ENCODE measurements at places on chromosomes 5 and 9.
A peak's percentile ranks its signal among the peaks of the same experiment; 100 is the strongest.

DNA sequence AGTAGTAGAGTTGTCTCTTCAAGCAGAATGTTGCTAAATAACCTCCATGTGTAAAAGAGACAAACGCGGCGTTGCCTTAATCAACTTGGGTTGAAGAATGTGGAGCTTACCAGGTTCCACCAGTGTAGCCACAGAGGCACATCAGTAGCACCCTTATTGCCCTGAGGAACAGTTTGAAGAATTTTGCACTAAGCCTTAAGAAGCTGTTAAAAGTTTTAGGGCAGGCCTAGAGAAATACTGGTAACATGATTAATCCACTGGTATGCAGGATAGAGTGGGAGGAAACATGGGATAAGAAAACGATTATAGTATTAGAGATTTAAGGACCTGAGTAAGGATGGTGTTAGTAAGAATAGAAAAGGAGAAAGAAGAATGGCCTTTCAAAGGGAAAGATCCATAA lies 100.6 kb downstream of the ZCCHC7 start:
- DNase-seq: no peak

GRCh38 chr5:17154211-17154996 lies 63.0 kb upstream of the BASP1 start:
- DNase-seq: no peak

DNA sequence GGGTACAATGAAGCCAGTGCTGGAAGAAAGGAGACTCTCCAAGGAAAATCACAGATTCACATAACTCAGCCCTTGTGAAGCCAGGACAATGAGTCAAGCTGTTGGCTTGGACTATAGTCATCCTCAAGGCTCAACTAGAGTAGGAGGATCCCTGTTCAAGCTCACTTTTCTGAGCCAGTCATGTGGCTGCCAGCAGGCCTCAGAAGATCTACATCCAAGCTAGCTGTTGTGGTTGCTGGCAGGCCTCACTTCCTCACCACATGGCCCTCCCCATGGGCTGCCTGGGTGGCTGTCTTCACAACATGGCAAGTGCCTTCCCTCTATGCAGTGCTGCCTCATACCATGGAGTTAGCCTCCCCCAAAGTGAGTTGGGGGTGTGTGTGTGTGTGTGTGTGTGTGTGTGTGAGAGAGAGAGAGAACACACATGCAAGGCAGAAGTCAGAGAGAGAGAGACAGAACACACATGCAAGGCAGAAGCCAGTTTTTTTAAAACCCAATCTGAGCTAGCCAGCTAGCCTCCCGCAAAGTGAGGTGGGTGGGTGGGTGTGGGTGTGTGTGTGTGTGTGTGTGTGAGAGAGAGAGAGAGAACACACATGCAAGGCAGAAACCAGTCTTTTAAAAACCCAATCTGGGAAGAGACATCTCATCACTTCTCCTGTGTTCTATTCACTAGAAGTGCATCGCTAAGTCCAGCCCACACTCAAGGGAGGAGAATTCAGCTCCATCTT lies 17.1 kb downstream of the SCAI start:
- DNase-seq: peak; percentile 63

DNA sequence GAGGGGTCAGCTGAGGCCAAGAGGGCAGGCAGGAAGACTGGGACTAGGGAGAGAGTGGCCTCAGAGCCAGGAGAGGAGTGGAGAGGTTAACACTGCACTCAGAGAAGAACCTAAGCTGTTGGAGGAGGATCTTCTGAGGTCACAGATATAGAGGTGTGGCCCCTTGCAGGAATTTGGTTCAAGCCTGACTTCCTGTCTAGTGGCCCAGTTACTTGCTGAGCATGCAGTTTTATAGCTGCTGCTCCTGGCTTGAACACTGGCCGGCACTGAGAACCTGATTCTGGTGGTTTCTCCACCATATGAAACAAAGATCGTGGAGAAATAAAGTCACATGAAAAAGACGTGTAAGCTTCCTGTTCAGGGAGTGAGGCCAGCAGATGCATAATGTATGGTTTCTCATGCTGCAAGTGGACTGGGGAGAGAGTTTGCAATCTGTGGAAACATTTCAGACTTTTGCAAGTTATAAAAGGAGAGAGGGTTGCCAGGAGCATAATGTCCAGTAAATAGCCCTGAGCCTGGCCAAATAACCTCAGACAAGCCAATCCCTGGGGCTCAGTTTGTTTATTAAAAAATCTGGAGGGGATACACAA lies 82.6 kb downstream of the GALNT10 start:
- no peak for DNase-seq

DNA sequence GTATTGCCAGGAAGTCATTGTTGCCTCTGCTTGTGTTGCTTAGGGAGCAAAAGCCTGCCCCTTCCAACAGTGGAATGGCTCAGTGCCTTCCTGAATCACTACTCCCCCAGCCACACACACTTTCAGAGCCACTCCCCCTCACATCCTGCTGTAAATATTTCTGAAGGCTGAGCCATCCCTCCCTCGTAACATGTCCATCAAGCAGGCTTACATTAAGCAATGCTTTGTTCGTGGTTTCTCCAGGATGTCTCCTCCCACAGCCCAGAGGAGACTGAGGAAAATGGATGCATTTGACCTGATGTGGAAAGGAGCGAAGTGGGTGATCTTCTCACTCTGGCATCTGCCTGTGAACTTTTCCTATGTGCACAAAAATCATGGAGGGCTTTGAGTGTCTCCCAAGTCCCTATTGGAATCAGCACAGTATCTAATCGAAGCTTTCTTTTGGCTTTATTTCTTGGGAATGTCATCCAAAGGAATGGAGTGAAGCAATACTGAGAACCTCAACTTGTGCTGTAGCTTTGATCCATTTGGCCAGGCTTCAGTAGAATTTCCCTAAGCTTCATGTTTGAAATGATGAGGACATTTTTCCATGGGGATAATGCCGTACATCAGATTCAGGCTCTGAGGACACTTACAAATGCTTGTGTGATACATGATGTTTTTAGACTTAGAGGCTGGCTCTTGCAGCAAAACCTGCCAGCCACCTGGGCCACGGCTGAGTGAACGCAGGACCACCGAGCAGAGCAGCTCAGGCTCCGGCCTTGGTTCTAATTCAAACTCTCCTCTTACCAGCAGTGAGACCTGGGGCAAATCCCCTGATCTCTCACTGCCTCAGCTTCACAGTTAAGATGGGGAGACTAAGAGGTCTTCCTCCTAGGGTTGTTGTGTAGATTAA lies 389.1 kb downstream of the ENC1 start:
- DNase-seq: no peak

DNA sequence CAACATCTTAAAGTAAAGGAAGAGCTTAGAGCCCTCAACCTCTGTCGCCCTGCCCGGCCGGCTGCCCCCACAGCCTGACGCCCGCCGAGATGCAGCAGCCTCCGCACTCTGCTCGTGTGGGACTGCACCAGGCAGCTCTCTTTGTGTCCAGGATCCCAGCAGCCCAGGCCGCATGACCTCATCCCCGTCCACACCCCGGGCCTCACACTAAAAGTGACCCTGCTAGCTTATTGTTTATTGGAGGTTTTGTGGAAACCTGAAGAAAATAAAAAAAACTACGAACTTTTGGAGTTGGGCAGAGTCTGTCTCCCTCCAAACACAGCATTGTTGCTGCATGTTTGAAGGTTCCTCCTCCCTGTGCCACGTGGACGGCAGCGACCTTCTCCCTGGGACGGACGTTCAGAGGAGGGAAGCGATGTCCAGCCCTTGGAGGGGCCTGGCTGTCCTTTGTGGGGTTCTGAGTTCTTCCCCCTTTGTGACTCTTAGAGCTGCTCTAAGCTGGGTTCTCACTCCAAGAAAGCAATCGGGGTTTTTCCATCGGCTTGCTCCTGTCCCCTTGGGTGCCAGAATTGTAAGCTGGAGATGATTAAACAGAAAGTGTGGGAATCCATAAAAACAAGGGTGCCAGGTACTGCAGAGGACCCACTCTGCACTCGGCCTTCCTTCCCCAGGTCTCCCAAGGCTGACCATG lies 103.5 kb upstream of the COL5A1 start:
- DNase-seq: no peak

DNA sequence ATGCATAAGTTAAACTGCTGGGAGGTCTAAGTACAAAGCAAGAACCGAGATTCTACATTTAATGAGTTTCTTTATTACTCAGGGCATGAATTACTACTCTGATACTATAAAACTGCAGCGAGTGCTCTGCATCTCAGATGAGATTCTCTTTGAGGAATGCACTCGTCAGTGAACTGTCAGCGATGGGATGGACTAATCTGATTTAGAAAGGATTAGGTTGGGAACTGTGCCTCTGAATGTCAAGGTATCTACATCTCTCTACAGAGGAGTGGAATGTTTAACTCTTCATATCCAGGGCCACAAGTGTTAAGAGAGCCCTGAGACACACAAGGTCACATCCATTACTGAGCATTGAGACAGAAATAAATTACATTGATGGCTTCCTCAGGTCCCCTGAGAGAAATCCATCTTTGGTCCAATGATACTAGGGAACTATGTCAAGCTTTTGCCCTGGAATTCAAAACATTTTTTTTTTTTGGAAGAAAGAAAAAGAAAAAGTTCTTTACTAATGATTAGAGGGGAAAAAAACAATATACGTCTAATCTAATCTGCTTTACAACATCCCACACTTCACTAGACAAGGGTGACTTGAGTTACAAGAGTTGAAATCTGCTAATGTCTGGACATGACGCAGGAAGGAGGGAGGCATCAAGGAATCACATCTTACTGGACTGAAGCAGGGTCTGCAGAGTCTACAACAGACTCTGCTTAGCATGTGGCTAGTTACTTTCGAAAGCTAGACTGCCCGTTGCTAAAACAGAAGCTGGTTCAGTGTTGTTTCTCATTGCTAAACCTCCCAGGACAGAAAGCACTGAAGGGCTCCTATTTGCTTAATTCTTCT lies 270.0 kb upstream of the TLE4 start:
- DNase-seq: no peak

DNA sequence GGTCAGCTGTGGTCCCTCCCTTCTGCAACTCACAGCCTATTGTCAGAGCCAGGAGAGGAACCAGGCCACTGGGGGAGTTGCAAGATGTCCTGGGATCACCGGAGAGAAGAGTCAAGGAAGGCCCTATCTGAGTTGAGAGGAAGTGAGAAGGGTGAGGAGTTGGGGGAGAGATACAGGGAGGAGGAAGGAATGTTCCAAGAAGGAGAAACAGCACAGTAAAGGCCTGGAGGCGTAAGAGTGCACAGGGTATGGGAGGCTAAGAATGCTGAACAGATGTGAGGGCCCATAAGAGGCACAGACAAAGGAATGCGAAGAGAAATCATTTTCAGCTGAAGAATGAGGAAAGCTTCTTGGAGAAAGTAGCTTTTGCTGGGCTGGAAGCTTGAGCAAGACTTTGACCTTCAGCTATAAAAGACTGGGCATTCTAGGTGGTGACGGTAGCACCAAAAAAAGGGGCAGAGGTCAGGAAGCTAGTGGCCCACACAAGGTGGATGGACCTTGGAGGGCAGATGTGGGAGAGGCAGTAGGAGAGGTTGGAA lies 21.6 kb upstream of the CSF1R start:
- DNase-seq: no peak

DNA sequence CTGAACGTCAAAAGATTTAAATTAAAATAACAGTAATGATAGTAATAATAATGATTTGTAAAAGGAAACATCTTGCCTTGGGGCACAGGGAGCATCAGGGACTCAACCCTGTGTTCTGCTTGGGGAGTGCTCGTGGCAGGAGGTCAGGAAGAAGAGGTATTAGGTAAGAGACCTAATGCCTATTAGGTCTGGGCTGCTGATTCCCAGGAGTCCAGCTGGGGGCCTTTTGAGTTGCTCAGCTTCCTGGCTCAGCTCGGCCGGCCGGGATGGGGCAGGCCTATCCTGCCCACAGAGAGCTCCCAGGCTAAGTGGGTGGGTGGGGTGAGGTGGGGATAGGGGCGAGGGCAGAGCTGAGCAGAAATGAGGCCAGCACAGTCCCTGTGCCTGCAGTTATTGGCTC lies 17.5 kb downstream of the LMX1B start:
- DNase-seq: no peak

DNA sequence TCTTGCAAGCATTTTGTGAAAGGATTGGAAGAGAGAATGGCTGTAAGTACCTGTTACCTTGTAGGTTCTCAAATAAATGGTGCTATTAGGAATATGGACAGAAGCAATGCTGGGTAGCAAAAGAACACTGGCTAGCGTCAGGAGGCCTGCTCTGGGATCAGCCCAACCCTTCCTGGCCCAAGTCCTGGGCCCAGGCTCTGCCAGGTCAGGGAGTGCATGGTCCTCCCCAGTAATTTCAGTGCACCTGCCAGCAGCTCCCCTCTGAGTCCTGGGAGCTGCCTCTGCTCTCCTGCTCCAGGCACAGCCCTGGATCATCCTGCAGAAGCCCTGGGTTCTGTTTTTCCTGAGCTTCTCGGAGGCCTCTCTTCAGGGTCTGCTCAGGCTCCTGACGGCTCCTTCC lies 89.5 kb upstream of the ARAP3 start:
- no peak for DNase-seq

- DNase-seq: no peak
Measured at GRCh38 chr9:111501648-111502047, 17.5 kb upstream of the ECPAS start.

GRCh38 chr5:21236971-21237427 lies 1249.0 kb upstream of the CDH18 start:
- DNase-seq: no peak

GRCh38 chr9:32906213-32906612 lies 95.2 kb downstream of the APTX start:
- no peak for DNase-seq

DNA sequence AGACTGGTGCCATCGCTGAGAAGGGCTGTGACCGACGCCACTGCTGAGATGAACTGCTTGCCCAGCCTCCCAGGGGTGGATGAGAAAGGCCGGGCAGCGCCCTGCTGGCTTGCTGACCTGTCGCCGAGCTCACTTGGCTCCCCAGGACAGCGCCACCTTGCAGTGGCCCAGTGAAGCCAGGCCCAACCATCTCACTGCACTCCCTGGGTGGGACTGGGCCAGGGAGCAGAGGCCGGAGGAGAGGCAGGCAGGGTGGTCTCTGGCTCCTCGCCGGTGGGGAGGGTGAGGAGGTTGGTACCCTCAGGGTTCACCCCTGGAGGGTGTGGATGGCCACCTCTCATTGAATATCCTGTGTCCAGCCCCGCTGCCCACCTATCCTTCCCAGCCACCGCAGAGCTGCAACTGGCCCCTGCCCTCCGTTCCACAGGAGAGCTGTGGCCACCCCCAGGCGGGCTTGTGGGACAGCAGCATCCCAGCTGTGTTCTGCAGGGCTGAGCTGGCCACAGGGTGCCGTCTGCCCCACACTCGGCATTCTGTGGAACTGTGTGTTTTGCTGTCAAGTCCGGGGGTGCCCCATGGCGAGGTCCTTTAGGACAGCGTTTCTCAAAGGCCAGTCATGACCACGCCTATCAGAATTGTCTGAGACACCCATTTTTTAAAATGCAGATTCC lies 41.0 kb upstream of the FCN2 start:
- DNase-seq: no peak

DNA sequence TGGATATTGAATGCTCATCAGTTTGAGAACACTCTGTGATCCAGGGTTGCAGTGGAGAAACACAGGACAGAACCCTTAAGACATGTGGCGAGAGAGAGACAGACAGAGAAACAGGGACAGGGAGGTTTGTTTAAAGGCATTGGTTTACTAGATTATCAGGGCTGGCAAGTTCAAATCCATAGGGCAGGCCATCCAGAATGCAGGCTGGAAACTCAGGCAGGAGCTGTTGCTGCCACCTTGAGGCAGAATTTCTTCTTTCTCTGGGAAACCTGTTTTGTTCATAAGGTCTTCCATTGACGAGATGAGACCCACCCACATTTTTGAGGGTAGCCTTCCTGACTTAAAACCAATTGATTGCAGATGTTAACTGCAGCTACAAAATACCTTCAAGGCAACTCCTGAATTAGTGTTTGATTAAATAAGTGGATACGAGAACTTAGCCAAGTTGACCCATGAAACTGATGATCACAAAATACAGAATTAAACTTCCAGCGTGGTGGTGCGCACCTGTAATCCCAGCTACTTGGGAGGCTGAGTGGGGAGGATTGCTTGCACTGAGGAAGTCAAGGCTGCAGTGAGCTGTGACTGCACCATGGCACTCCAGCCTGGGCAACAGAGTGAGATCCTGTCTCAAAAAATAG lies 55.9 kb downstream of the NSUN2 start:
- DNase-seq: no peak
